ENCODE measurements at places on chromosomes 6 and 20. TPM values are rescaled to one million over a fixed set of nuclear protein-coding genes. Genes with fewer than 3 reads are reported as not detected.

GNMT gene
- 2.6 TPM for polyA plus RNA-seq

ARHGAP40 gene
- polyA plus RNA-seq, result 0.25 TPM

PROKR2 gene
- 2.3 TPM for polyA plus RNA-seq

PRND gene
- 5.7 TPM for polyA plus RNA-seq

MYLK2 gene
- polyA plus RNA-seq, result 5.0 TPM

TPX2 gene
- polyA plus RNA-seq, result 31.8 TPM

FAM83C gene
- polyA plus RNA-seq, result 0.05 TPM

SRSF12 gene
- 27.8 TPM for polyA plus RNA-seq

TMC2 gene
- polyA plus RNA-seq, result 3.5 TPM

PGBD1 gene
- 13.9 TPM for polyA plus RNA-seq

KCNG1 gene
- polyA plus RNA-seq, result 10.4 TPM

COL9A3 gene
- 38.6 TPM for polyA plus RNA-seq

OR2H1 gene
- 0.33 TPM for polyA plus RNA-seq

BMP7 gene
- polyA plus RNA-seq, result 67.9 TPM

COX4I2 gene
- 0.62 TPM for polyA plus RNA-seq

STXBP5 gene
- 32.5 TPM for polyA plus RNA-seq

SRF gene
- 21.7 TPM for polyA plus RNA-seq

BPI gene
- not detected for polyA plus RNA-seq

WASF1 gene
- 239 TPM for polyA plus RNA-seq

ESF1 gene
- 16.0 TPM for polyA plus RNA-seq

ACSS2 gene
- polyA plus RNA-seq, result 38.2 TPM

TAP1 gene
- 20.5 TPM for polyA plus RNA-seq

BAG2 gene
- polyA plus RNA-seq, result 4.2 TPM

ADTRP gene
- polyA plus RNA-seq, result 0.38 TPM

COMMD7 gene
- 83.3 TPM for polyA plus RNA-seq

INSM1 gene
- polyA plus RNA-seq, result 1.6 TPM

PPIL1 gene
- 56.5 TPM for polyA plus RNA-seq

PAX1 gene
- polyA plus RNA-seq, result 0.08 TPM

SLC35D3 gene
- polyA plus RNA-seq, result 0.71 TPM

HLA-DQA1 gene
- 0.57 TPM for polyA plus RNA-seq

GGTLC1 gene
- polyA plus RNA-seq, result not detected

ENPP1 gene
- polyA plus RNA-seq, result 3.2 TPM

POU5F1 gene
- 1.2 TPM for polyA plus RNA-seq

SYNDIG1 gene
- polyA plus RNA-seq, result 40.0 TPM

HLA-DPA1 gene
- polyA plus RNA-seq, result 6.6 TPM

CRISP2 gene
- 2.6 TPM for polyA plus RNA-seq

CNBD2 gene
- 0.41 TPM for polyA plus RNA-seq

ZSCAN12 gene
- polyA plus RNA-seq, result 8.5 TPM

CST3 gene
- 2,050 TPM for polyA plus RNA-seq

DEFB132 gene
- not detected for polyA plus RNA-seq

SCUBE3 gene
- 11.5 TPM for polyA plus RNA-seq

RNF217 gene
- polyA plus RNA-seq, result 10.7 TPM

C20orf202 gene
- polyA plus RNA-seq, result 0.92 TPM

GLO1 gene
- polyA plus RNA-seq, result 149 TPM

CLVS2 gene
- polyA plus RNA-seq, result 16.8 TPM

KHDRBS2 gene
- polyA plus RNA-seq, result 10.3 TPM

PNPLA1 gene
- not detected for polyA plus RNA-seq

PSORS1C1 gene
- 0.38 TPM for polyA plus RNA-seq

TRIM40 gene
- polyA plus RNA-seq, result not detected

FOXP4 gene
- 15.0 TPM for polyA plus RNA-seq

TRIM27 gene
- polyA plus RNA-seq, result 72.2 TPM

SF3B5 gene
- 121 TPM for polyA plus RNA-seq
